GOT3 (cell line): ENCODE measurements at places on chromosomes 11 and 22.

DNA sequence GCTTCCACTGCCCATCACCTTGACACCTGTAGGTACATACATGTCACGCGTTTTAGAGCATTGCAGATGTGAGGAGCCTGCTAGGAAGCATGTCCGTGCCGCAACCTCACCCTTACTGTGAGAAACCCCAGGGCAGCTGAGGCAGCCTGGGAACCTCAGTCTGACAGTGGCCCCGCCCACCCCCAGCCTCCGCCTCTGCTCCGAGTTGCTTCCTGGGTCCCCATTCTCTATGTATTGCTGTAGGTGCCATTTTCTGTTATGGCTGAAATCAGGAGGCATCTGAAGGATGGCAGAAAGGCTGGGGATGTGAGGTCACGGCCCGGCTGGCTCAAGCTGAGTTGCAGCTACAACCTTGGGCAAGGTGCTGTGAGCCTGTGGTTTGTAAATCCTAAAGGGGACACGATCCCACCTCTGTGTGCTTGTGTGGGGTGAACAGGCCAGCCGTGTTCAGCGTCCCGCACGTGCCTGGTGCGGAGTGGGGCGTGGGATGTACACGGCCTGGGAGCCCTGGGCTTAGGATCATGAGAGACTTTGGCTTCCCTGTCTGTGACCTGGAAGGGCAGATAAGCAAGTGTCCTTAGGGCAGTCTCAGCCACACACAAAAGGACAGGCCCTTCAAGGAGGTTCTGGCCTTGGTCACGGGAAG lies 102.7 kb downstream of the PHF21B start:
- no peak for DNase-seq

DNA sequence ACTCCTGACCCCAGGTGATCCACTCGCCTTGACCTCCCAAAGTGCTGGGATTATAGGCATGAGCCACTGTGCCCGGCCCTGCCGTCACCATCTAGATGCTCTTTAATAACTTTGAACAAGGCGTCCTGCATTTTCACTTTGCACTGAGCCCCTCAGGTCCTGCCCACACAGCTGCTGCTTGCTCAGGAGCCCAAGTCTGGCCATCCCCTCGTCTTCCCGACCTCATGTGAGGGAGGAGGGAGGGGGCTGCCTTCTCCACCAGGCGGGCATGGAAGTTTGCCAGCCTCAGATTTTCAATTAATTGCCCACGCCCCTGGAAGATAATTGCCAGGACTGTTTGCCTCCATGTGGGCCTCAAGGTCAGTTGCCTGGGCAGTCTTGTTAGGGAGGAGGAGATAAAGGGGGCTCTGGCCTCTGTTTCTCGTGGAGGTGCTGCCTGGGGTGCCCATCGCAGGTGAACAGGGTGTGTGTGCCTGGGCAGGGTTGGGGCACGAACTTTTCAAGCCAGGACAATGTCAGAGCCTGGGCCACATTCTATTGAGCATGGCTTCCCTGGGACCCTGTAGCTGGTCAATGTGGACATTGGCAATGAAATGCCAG lies 27.9 kb upstream of the MYEOV start:
- DNase-seq = no peak

DNA sequence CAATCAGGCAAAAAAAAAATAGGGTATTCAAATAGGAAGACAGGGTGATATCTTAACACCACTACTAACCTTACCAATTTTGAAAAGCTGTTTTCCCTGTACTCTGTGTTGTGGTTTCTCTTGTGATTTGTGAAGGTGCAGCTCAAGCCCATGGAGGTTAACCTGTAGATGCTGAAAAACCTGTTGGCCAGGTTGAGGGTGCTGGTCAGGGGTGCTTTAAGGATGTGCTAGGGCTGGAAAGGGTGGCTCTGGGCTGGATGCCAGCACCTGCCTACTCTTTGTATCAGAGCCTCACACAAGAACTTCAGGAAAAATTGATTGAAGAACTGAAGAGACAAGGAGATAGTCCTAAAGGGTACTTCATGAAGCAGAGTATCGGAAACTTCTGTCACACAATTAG lies 18.3 kb upstream of the OR5M8 start:
- no peak for DNase-seq

DNA sequence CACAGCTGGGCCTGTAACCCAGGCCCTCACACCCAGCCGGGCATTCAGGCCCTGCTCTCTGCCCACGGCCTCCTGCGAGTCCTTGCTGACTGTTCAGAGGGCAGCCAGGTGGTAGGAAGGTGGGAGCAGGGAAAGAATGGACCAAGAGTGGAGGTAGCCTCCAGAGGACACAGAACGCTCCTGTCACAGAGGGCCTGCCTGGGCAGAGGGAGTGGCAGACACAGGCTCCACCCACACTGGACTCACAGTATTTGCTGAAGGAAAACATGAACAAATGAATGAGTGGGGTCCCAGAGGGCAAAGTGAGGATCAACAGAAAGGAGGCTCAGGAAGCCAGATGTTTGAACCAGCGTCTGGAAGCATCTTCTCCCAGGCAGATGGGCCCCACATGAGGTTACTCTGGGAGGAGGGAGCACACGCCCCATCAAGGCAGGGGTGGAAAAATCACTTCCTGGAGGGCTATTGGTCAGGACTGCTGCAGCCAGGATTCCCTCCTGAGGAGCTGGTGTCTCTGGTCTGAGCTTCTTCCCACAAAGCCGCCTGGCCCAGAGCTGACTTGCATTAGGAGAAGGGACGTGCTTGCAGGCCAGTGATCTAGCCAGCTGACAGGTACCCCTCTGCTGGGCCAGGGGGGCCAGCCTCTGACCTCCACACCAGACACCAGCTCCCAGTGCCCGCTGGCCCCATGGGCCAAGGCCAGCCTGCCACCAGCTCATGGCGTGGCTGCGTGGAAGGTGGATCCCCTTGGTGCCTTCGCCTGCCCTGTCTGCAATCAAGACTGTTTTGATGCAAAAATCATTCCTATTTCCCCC lies 84.0 kb downstream of the THAP12 start:
- no peak for DNase-seq

- no peak for DNase-seq
Observed at GRCh38 chr11:32388871-32389770, 46.2 kb downstream of the WT1 start.

GRCh38 chr22:49432897-49433443 lies 394.7 kb downstream of the BRD1 start:
- DNase-seq = no peak

- no peak for DNase-seq
Observed at GRCh38 chr11:130700092-130700491, 216.2 kb downstream of the SNX19 start.

GRCh38 chr11:118740892-118741291 lies 50.1 kb downstream of the DDX6 start:
- no peak for DNase-seq

- no peak for DNase-seq
Observed at GRCh38 chr11:10792385-10793068, 16.2 kb downstream of the EIF4G2 start.

- no peak for DNase-seq
Observed at GRCh38 chr11:92388380-92388779, 163.8 kb downstream of the FAT3 start.

DNA sequence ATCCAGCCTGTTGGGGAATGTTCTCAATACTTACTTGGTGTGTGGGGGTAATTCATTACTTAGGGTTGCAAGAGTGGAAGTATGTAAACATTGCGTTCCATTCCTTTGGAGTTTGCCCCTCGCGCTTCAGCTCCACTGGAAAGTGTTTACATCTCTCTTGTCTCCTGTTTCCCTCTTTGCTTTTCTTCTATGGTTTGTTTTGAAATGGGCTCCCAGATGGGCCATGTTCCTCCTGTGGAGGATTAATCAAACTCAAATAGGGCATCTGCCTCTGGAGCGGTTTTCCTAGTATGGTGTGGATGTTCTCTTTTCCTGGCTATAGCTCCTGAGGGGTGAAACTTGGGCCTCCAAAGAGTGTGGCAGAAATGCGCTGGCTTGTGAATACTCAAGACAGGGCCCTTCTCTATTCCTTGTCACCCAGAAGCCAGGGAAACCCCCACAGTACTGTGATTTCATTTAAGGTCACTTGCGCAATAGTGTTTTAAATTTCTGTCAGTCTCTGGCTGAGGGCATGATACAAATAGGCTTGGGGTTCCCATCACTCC lies 51.9 kb downstream of the CD44 start:
- DNase-seq = no peak

- no peak for DNase-seq
Observed at GRCh38 chr11:68468217-68468828, 7.8 kb downstream of the PPP6R3 start.

DNA sequence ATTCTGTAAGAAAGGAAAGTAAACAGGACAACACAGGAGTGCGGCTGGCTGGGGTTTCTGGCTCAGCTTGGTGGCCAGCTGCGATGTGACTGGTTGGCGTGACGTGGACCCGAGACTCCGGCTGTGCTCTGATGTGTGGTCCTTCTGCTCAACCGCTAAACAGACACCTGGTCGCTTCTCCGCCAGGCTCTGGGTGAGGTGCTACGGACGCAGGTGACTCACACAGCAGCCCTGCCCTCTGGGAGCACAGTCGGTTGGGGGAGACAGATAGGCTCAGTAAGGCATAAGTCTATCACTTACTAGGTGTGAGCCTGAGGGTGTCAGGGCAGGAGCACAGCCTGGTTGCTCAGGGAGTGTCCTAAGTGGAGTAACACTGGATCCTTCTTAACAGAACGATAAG lies 8.2 kb downstream of the RTL6 start:
- DNase-seq = no peak

DNA sequence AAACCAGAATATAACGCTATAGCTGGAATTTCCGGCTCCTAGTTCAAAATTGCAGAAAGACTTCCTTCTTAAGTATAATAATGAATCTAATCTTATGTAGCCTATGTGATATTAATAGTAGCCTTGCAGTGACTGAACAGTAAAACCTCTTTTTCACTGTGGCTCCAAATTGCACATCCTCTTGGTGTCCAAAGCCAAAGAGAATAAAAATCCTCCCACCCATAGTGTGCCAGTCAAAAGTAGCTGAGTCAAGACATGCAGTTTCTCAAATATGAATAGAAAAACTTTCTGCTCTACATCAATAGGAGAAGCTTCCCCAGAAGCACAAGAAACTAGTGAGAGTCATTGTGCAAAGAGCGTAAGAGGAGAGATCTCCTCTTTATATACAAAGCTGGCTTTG lies 76.0 kb upstream of the PICALM start:
- DNase-seq = no peak

DNA sequence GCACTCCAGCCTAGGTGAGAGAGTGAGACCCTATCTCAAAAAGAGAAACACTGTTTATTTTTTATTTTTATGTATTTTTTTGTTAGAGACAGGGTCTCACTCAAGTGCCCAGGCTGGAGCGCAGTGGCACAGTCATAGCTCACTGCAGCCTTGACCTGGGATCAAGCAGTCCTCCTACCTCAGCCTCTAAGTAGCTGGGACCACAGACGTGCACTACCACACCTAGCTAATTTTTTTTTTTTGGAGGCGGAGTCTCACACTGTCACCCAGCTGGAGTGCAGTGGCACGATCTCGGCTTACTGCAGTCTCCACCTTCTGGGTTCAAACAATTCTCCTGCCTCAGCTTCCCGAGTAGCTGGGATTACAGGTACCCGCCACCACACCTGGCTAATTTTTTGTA lies 6.4 kb downstream of the RBX1 start:
- DNase-seq = no peak

DNA sequence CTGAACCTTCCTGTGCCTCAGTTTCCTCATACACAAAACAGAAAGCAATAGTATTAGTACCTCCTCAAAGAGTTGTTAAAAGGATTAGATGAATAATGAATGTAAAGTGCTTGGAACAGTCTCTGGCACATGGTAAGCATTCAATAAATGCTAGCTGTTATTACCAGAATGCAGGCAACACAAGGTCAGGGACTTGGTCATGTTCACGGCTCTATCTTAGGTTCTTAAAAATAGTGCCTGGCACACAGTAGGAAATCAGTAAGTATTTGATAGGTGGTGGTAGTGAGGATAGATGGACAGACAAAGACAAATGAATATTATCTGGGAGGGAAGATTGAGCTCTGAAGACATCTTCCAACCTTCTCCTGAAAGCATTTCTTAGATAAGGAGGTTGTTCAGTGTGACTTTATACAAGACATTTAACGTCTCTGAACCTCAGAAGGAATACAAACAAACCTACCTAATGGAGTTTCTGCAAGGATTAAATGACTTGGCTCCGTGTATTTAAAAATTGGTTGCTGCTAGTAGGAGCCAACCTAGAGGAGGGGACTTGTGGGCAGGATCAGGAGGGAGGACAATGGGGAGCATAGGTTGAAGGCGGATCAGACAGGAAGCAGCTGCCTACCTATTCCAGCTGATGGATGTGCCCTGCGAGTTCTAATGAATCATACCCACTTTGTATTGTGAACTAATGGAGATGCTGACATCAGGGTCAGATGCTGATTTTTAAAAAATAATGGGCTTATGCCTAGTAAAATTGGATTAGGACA lies 94.1 kb downstream of the DBX1 start:
- DNase-seq = no peak

DNA sequence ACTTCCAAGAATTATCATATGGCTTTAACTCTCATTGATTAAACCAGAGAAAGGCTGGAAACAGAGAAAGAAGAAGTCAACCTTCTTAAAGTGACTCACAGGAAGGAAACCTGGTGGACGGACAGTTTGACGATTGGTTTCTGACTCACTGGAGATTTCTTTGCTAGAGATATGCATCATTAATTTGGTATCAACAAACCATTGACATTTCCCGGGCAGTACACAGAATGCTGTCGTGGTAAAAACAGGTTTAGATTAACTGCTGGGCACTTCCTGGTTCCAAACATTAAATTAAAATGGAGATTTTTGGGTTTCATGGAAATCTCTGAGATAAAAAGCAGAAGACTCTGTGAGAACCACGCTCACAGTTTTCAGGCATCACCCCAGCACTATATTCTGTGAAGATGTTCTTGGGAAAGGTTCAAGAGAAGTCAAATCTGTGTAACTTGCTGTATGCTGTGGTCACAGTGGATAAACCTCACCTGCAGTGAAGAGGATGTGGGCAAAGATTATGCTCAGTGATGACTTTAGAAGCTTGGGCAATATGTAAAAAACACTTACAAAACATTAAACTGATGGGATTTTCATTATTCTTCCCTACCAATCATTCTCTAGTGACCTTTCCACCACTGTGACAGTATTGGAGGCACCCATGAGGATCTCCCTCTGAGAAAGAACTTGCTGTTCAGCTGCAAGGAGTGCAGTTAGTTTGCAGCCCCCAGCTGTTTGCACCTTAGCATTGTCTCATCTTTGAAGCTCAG lies 61.1 kb upstream of the CD44 start:
- no peak for DNase-seq

DNA sequence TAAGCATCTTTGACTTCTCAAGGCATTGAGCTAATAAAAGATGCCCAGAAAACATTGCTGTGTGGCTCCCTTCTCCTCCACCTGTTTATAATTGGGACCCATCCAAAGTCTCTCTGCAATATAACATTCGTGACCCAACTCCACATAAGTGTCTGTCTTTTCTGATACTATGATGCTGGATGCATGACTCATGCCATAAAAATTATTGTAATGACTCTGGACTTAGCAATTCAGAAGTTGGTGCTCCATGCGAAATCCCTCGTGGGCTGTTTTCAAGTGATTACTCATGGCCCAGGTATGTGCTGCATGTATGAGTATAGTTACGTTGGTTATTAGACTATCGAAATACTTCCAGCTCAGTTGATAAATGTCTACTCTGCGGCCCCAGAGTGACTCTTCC lies 11.7 kb downstream of the FJX1 start:
- no peak for DNase-seq
